NCI-H1436 treated with DMSO at 0.1 percent for 48 hours (cell line): ENCODE measurements at places on chromosomes 6 and 20.

GRCh38 chr6:2259574-2259973 is 14.2 kb upstream of the GMDS start:
- DNase-seq: no peak

- no peak for DNase-seq
Observed at GRCh38 chr6:44473393-44474189, 86.1 kb downstream of the CDC5L start.

GRCh38 chr6:138817799-138818198 is 21.9 kb downstream of the ECT2L start:
- DNase-seq: peak; percentile 18

DNA sequence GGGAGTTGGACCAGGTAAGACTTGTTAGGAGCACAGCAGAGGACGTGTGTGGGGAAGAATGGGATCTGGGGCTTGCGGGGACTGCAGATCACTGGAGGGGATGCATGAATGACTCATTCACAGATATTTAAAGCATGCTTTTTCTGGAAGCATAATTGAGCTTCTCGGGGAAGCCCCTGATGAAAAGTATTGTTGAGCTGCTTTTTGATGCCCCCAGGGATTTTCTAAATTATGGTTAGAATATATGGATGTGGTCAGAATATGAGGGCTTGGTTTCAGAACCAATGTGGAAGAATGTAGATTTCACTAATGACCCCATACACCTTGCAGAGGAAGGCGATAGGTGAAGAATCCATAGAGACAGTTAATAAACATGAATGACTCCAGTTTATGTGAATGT is 36.1 kb downstream of the GMPR start:
- no peak for DNase-seq

DNA sequence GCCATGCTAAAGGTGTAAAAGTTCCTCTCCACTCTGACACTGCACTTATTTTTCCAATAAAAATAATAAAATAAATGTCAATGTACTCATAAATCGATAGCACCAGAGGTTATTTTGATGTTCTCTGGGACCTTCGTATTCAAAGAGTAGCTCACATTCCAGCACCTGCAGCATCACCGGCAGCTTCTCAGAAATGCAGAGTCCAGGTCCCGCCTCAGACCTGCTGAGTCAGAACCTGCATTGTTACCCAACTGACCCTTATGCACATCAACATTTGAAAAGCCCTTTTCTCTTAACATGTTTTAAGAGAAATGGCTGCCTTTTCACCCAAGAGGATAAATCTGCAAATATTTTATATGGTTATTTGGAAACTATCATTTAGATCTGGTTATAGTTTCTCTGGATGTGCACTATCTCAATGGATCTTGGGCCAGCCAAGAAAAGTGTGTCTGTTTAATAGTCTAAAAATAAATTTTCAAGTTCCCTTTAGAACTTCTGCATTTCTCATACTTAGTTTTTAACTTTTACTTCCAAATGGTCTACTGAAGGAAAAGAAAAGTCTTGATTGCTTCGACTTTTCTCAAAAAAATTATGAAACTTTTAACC is 216.2 kb upstream of the PRDM1 start:
- no peak for DNase-seq

- no peak for DNase-seq
Observed at GRCh38 chr20:37342231-37343177, 3.4 kb upstream of the SRC start.

GRCh38 chr6:19578481-19578880 is 258.7 kb upstream of the ID4 start:
- no peak for DNase-seq
